ENCODE measurements at places on chromosomes 5 and 9.

DNA sequence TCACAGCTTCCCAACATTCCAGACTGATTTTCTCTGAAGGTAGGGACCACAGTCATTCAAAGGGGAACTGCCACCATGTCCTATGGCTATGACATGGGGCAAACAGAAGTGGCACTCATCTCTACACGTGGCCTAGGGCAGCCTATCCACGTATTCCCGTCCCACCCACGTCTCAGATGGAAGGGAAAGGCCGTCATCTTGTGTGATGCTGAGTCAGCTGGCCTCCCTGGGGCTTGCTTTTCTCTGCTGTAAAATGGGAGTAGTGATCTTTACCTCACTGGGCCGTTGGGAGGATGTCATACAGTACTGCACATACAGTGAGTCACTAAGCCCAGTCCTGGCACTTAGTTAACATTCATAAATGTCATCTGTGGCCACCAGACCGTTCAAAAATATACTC lies 72.3 kb downstream of the RAPGEF1 start:
- no peak for DNase-seq

DNA sequence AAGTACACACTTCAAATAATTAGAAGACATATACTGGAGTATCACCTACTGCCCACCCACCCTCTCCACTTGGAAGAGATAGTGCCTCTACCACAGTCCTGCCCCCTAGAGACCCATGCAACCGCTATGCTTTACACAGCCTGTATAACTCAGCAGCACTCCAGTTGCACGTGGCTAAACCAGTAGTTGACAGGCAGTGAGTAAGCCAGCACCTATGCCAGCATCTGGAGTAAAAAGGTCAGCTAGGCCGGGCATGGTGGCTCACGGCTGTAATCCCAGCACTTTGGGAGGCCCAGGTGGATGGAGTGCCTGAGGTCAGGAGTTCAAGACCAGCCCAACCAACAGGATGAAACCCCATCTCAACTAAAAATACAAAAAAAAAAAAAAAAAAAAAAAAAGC lies 356.4 kb downstream of the NR2F1-AS1 start:
- no peak for DNase-seq

- DNase-seq: no peak
Observed at GRCh38 chr9:76725885-76726284, 38.4 kb upstream of the PCA3 start.

- DNase-seq: no peak
Observed at GRCh38 chr9:98140503-98140902, 21.5 kb upstream of the TRIM14 start.

- no peak for DNase-seq
Observed at GRCh38 chr9:114031948-114032840, 45.9 kb downstream of the AMBP start.

DNA sequence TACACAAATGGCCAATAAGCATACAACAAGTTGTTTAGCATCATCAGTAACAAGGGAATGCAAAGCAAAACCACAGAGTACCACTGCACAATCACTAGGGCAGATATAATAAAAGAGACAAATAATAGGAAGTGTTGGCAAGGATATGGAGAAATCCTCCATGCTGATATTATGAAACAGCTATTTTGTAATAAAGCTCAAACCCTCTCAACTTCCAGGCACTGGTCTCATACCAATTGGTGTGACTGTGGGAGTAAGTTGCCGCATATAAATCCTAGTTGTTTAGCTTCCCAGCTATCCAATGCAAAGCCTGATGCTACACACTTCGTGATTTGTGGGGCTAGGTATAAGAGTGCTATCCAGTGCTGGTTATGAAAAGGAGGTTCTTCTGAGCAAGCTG lies 88.6 kb downstream of the SMIM23 start:
- DNase-seq: no peak

DNA sequence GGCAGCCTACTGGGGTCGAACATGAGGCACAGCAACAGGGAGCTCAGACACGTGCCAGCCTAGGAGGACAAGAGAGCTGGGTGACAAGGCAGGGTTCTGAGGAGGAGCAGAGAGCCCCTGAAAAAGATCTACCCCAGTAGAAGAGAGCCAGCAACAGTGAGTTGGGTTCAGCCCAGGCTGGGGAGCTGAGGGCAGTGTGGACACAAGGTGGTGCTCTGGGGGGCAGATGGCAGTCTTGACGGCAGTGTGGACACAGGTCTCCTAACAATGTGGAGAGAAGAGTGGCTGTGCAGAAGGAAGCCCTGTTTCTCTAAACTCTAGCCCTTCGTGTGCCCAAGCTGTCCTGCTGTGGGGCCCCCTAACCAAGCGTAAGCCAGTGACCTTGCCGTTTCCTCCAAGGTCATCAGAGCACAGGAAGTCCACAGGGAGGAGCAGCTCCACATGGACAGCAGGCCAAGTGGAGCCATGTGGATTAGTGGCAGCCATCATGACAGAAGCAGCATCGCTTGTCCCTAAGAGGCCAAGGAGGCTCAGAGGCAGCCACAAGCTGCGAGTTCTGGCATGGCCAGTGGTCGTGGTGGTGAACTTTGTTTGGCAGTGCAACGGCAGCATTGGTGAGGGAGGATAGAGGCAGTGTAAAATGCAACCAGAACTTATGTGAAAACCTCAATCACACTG lies 25.1 kb upstream of the LMX1B start:
- DNase-seq: no peak

GRCh38 chr5:139700711-139701055 lies 52.5 kb downstream of the CXXC5 start:
- DNase-seq: no peak

DNA sequence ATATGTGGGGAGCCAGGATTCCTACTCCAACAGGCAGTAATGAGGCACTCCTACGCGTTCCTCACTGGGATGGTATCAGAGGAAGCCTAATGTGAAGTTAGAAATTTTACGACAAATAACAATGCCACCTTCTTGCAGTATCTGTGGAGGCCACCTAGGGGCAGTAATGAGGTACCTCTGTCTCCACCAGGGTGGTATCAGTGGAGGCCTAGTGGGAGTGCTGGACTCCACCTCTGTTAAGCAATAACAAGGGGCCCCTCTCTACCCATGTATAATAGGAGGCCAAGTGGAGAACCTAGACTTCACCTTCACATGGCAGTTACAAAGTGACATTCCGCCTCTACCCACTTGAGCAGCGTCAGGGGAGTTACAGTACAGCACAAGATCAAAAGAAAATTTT lies 147.9 kb downstream of the PLPPR1 start:
- no peak for DNase-seq

DNA sequence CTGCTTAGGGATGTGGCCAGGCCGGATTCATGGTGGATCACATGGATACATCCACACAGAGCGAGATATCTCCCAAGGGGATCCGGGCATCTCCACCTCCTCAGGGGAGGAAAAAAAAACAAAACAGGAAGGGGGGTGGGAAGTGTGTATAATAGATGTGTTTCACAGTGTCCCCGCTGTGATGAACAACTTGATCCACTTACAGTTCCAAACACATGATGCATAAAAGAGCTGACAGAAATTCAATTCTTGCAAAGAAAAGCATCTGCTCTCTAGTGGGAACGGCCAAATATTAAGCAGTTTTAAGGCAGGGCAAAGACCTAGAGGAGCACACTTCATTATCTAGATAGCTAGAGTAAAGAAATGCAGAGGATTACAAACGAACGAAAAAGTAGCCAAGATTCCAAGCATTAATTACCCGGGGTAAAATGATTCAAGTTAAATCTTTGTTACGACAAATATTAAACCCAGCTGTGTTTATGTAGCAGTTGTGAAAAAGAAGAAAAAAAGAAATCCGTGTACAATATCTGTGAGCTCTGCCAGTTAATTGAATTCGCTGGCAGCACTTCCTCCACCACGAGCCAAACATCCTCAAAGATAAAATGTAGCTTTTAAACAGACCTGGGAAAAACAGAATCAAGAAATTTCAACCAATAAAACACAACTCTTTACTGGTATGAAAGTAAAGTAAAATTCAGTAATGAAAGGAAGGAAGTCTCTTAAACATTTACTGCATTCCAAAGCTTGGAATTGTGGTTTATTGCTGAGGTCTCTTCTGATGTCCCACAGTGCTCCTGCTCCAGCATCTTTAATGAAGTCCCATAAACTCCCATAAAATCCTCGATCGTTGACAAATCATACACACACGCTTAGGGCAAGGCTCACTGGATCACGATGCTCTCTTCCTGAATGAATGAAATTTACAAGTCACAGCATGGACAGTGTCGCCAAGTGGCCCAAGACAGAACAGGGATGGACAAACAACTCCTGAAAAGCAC lies 213.0 kb downstream of the CRB2 start:
- no peak for DNase-seq

GRCh38 chr5:74598731-74599130 lies 41.8 kb downstream of the ENC1 start:
- DNase-seq: no peak
